PC-3 (cell line): ENCODE measurements at places on chromosomes 13 and 19. TPM values are rescaled to one million over a fixed set of nuclear protein-coding genes. Genes with fewer than 3 reads are reported as not detected.

Gene ZNF575
- total RNA-seq, result 0.98 TPM in 1 of 2 replicates, not detected in the other

Gene ZNF17
- total RNA-seq, result 4.7 and 7.8 TPM in 2 replicates

- DNase-seq, result peak; percentile 84
These were observed at the start of gene UQCR11 for GRCh38 chr19:1605236-1606137. TSS of gene UQCR11 (minus strand) at chr19:1605462. CDS start at chr19:1605409, 53 bp downstream.

GRCh38 chr13:53807251-53807834, 778.7 kb downstream of the OLFM4 start:
- DNase-seq, result no peak

DNA sequence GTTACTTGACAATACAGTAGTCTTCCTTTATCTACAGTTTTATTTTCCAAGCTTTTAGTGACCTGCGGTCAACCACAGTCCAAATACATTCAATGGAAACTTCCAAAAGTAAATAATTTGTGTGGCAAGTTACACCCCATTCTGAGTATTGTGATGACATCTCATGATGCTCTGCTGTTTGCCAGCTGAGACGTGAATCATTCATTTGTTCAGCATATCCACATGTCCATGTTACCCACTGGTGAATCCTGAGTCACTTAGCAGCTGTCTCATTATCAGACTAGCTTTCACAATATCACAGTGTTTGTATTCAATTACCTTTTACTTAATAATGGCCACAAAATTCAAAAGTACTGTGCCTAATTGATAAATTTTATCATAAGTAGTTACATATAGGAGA, 179.8 kb downstream of the PRR20E start:
- DNase-seq, result peak; percentile 28

- no peak for DNase-seq
These were observed 88.0 kb upstream of the MCF2L start for GRCh38 chr13:112880976-112881540.

DNA sequence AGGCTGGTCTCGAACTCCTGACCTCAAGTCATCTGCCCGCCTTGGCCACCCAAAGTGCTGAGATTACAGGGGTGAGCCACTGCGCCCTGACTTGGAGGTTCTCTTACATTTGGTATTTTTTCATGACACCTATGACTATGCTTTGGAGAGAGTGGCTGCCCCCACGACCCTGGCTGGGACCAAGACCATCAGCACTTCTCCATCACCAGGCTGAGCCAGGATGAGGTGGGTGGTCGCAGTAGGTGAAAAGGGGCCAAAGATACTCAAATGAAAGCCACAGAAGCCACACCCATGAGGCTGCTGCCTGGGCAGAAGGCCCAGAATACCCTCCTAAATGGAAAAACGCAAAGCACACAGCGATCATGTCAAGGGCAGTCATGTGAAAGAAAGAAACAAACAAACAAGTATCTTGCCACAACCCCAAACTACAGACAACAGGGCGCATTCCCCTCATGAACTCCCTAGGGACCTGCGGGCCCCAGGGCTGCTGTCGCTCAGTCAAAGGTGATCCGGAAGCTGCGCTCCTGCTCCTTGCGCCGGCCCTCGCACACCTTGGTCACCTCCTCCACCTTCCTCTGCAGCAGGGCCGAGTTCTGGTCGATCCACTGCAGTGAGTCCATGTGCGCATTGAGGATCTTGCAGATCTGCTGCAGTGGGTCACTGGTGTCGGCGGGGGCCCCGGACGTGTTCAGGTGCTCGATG, 11.2 kb upstream of the IL4I1 start:
- no peak for DNase-seq

DNA sequence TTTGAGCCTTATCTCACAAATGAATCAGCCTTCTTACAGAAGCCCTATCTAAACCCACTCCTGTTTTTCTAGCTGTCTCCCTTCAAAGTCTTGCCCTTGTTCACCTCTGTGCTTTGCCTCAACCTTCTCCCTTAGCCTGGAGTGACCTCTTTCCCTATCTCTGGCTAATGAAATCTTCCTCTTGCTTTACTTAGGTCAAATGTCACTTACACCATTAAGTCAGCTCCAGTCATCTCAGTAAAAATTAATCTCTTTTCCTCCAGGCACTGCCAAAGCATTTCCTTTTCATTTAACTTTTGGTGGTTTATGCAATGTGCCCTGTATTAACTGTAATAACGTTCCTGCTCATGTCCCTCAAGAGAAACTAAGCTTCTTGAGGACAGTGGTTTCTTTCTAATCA, 596.5 kb upstream of the MIR17HG start:
- DNase-seq, result no peak

DNA sequence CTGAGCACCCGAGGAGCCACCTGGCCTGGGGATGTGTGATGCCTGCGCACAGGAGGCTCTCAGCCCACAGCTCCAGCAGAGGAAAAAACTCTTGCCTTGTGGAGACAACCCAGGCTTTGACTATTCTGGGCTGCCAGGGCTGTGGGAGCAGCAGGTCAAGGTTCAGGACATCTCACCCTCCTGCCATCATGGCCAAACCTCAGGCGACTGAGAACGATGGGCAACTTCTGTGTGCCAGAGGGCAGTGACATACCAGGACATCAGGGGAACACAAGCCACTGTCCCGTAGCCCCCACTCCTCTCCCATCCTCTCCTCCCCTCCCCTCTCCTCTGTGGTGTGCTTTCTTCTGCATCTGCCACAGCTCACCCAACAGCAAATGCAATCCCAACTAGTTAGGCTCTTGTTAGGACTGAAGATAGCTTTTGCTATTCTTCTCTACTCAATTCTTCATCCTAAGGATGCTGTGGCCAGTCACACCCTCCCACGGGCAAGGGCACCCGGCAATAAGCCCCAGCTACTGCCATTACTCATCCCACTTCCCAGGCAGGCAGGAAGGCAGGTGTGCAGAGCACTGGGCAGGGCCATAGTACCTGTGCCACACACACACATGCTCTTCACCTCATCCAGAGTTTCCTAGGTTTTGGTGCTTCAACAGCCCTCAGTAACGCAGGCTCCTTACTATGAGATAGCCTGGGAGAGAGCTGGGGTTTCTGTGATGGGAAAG, 16.8 kb downstream of the ELL start:
- DNase-seq, result peak; percentile 55

DNA sequence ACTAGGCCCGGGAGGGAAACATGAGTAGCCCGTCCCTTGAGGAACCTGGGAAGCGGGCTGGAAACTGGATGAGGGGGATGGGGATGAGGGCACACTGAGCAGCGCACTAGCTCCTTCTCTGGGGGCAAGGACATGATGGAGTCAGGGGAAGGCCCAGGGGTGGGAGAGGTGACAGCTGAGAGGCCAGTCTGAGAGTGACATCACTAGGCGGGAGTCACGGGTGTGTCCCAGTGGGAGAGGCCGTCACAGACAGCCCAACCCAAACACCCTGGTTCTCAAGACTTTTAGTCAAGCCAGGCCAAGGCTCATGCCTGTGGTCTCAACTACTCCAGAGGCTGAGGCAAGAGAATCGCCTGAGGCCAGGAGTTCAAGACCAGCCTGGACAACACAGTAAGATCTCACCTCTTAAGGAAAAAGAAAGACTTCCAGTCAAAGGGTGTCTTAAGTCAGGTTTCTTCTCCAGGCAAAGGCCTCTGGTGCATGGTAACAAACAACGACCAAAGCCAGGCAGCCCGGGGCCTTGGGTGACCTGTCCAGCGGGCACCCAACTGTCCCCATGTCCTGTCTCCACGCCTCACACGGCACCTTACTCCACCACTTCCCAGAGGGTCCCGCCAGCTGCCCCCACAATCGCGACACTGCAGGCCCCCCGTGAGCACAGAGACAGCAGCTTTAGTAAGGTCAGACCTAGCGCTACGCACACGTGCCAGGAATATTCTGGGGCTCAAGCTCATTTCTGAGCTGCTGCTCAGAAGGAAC, 25.5 kb upstream of the TIMM44 start:
- DNase-seq, result no peak

- DNase-seq, result no peak
These were observed 26.5 kb downstream of the CEP89 start for GRCh38 chr19:32945260-32945659.

- no peak for DNase-seq
These were observed 1191.1 kb upstream of the MIR17HG start for GRCh38 chr13:90156390-90156789.

- no peak for DNase-seq
These were observed 193.6 kb upstream of the STARD13 start for GRCh38 chr13:33479105-33479504.

GRCh38 chr13:42892760-42893159, 99.3 kb downstream of the EPSTI1 start:
- DNase-seq, result peak; percentile 59

DNA sequence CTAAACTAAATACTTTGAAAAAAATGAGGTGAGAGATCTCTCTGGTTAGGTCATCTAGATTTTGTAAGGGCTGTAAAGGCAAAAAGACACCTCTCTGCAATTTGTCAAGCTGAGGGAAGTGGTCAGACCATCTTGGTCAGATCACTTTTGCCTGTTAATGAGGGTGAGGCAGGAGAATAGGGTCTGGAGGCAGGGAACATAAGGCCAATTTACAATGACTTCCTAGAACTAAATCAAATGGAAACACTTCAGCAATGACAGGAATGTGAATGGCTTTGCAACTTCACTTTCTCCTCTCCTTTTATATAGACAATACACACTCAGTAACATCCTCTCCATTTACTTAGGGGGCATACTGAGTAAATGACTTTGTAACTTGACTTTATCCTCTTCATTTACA, 1653.4 kb downstream of the SLITRK5 start:
- DNase-seq, result no peak

Gene CD70
- 2.3 and 2.6 TPM in 2 replicates for total RNA-seq

GRCh38 chr13:110536006-110536693, 25.4 kb downstream of the RAB20 start:
- DNase-seq, result no peak

- DNase-seq, result no peak
These were observed 17.3 kb downstream of the BICRA start for GRCh38 chr19:47626238-47626637.

Gene DBP
- total RNA-seq, result 9.0 and 12.2 TPM in 2 replicates

Gene ZNF135
- total RNA-seq, result not detected in 2 replicates

GRCh38 chr13:53143757-53144339, 115.2 kb downstream of the OLFM4 start:
- no peak for DNase-seq

DNA sequence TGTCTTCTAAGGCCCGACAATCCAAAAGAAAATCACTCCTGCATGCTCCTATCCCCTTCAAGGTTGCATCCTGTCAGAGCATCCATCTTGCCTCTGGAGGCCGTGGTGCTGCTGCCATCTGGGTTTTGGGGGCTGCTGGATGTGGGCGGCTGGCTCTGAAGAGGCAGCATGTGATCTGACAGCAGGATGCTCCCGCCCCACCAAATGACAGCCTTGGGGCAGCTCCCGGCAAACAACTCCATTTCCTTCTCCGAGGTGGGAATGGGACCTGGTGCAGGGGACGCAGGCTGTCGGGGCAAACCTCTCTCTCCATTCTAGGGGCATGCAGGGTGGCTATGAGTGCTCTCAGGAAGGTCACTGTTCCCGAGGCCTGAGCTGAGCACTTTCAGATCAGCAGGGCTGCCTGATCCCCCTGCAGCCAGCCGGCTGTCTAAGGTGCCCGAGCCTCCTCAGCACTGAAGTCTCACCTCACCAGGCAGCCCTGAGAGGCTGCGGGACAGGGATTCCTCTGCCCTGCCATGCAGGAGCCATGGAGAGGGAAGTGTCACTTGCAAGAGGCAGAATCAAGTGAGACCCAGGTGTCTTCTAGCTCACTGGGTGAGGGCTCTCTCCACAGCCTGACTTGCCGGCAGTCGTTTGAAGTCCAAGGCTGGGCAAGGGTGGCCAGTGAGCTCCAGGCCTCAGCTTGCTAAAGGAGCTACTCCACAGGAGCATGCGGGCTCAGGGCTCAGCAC, 28.8 kb downstream of the TSSK6 start:
- DNase-seq, result no peak

- peak; percentile 52 for DNase-seq
These were observed 197.0 kb downstream of the MZT1 start for GRCh38 chr13:72530471-72530870.

Gene MPND
- total RNA-seq, result 5.6 and 10.9 TPM in 2 replicates

GRCh38 chr19:56637976-56638555, 4.9 kb upstream of the SMIM17 start:
- DNase-seq, result peak; percentile 76

GRCh38 chr13:99316657-99317256, 9.6 kb upstream of the GPR183 start:
- DNase-seq, result no peak

- DNase-seq, result peak; percentile 16
These were observed 43.9 kb upstream of the TSC22D1 start for GRCh38 chr13:44620057-44620456.

Gene TMIGD2
- total RNA-seq, result not detected in 2 replicates

Gene BRME1
- 5.4 and 6.0 TPM in 2 replicates for total RNA-seq

- DNase-seq, result no peak
These were observed 5.6 kb downstream of the ZDHHC20 start for GRCh38 chr13:21453387-21454081.

DNA sequence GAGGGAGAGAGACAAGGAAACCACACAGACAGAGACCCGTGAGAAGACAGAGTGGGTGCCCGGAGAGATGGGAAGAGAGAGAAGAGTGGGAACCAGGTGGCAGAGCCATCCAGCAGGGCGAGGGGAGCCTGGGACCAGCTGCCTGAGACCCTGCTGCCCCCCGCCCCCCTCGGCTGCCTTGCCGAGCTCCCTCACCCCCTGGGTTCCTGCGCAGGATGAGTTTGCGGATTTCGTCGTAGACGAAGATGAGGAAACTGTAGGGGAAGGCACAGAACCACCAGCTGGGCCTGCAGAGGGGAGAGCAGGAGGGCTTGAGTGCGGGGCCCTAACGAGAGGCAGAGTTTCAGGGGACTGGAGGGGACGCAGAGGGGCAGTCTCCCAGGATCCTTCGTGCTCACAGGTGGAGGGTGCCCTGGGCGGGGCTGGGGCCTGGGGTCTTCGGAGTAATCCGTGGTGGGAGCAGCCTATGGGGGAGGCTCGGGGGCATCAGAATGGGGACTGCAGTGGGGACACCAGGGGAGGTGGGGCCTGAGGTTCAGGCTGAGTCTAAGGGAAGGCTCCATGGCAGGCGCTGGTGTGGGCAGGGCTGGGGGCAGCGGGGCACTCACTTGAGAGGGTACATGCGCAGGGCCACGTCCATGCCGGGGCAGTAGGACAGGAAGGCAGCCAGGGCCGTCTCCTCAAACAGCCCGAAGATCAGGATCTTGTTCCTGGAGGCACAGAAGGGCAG, 8.1 kb upstream of the RABAC1 start:
- no peak for DNase-seq

Gene NOVA2
- total RNA-seq, result 0.06 TPM in 1 of 2 replicates, not detected in the other

- peak; percentile 72 for DNase-seq
These were observed 717 bp downstream of the SPRYD7 start for GRCh38 chr13:49935171-49936074.

GRCh38 chr19:29978080-29978479, 36.0 kb downstream of the URI1 start:
- DNase-seq, result no peak
